ENCODE measurements at places on chromosomes 4 and X.

DNA sequence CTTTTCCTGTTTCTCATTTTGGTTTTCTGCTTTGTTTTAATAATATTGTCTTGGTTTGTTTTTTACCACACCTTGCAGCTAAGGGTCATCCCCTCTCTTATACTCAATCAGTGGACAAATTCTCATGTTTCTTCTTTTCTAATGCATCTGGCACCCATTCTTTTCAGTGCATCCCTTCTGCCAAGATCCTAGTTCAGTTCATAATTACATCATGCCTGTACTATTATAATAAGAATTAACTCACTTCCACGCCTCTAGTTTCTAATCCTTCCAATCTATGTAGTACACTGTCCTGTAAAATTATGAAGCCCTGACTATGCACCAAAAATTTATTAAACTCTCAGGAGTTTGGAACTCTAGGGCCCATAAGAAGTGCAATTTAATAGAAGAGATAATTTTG, 126.1 kb downstream of the FAT4 start:
- DNase-seq, result no peak

GRCh38 chrX:155899366-155899765, 18.2 kb downstream of the VAMP7 start:
- no peak for DNase-seq

- no peak for DNase-seq
Measured at GRCh38 chrX:53031380-53031779, 17.2 kb upstream of the GPR173 start.

- no peak for DNase-seq
Measured at GRCh38 chr4:98682719-98683118, 24.3 kb upstream of the TSPAN5 start.

GRCh38 chr4:140743194-140743931, 12.8 kb downstream of the TBC1D9 start:
- DNase-seq, result no peak

DNA sequence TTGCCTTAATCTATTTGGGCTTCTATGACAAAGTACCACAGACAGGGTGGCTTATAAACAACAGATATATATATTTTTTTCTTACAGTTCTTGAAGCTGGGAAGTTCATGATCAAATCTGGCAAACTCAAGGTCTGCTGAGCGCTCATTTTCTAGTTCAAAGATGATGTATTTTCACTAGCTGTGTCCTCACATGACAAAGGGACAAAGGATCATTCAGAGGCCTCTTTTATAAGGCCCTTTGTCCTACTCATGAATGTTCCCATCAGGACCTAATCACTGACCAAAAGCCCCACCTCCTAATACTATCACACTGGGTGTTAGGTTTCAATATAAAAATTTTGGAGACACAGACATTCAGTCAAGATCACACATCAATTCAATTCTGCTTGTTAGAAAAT, 2025.2 kb downstream of the PCDH7 start:
- no peak for DNase-seq

- DNase-seq, result no peak
Measured at GRCh38 chr4:17763931-17764330, 17.5 kb downstream of the FAM184B start.

GRCh38 chr4:38529189-38530115, 134.5 kb upstream of the KLF3 start:
- DNase-seq, result no peak

- DNase-seq, result no peak
Measured at GRCh38 chrX:21153503-21153902, 220.7 kb upstream of the CNKSR2 start.

DNA sequence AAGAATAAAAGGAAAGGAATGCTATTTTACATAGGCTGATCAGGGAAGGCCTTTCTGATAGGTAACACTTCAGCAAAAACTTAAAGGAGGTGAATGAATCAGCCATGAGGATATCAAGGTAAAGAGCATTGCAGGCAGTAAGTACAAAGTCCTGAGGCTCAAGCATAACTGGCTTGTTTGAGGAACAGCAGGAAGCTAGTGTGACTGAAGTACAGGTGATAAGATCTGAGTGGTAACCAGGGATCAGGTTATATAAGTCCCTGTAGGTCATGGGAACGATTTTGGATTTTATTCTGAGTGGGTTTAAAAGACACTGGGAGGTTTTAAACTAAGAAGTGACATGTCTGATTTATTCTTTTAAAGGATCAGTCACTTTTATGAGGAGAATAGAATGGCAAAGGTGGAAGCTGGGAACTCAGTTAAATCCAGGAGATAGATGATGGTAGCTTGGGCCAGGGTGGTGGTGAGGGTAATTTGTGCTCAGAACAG, 47.1 kb upstream of the THOC2 start:
- DNase-seq, result no peak

GRCh38 chr4:61011051-61011450, 189.1 kb upstream of the ADGRL3 start:
- DNase-seq, result no peak

- DNase-seq, result no peak
Measured at GRCh38 chr4:26076896-26077295, 162.9 kb downstream of the SMIM20 start.

DNA sequence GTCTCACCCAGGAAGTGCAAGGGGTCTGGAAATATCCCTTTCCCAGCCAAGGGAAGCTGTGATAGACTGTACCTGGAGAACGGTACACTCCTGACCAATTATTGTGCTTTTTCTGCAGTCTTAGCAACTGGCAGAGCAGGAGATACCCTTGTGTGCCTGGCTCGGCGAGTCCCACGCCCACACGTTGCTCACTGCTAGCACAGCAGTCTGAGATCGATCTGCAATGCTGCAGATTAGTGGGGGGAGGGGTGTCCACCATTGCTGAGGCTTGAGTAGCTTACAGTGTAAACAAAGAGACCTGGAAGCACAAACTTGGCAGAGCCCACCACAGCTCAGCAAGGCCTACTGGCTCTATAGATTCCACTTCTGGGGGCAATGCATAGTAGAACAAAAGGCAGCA, 138.5 kb downstream of the CHRDL1 start:
- no peak for DNase-seq

DNA sequence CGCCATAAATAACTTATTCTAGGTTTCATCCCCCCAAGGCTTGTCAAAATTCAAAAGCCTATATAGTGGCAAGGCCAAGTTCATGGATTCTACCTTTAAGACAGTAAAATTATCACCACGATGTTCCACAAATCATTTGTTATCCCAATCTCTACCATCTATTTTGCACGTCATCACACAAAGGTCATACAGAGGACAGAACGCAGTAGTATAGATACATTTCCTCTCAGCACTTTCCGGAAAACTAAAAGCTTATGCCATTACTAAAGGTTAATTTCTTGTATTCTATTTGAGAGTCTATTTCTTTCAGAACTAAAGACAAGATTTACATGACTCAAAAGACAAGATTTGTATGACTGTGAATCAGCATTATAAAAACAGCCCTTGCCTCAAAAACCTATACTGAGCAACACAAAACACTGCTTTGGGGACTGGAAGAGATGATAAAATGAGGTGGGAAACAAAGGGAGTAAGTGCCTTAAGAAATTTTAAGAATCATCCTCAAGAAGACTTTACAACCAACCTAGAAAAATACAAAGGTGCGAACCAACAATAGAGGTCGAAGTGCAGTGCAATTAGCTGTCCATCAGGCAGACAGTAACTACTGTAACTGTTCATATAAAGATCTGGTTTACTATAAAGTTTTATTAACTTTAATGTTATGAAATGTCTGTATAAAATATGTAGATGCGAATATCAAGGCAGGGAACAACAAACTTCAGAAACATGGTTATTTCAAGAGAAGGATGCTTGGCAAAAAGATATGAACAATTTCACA, 7.6 kb downstream of the UBE2D3 start:
- DNase-seq, result no peak

- DNase-seq, result no peak
Measured at GRCh38 chr4:148044089-148044911, 312.4 kb downstream of the ARHGAP10 start.

DNA sequence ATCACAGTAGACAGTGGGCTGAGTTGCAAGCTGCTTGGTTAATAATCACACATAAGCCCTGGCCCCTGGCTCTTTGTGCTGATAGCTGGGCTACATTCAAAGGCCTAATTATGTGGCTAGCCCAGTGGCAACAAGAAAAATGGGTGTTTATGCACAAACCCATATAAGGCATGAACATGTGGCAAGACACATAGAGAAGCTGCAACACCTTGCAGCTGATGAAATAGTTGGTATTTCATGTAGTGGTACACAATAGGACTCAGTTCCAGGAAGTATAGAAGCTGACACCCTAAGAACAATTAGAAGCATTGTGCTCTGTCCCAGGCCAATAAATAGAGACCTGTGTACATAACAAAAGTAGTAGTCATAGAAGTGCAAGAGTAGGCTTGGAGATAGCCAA, 14.6 kb upstream of the ZNF630 start:
- DNase-seq, result no peak

DNA sequence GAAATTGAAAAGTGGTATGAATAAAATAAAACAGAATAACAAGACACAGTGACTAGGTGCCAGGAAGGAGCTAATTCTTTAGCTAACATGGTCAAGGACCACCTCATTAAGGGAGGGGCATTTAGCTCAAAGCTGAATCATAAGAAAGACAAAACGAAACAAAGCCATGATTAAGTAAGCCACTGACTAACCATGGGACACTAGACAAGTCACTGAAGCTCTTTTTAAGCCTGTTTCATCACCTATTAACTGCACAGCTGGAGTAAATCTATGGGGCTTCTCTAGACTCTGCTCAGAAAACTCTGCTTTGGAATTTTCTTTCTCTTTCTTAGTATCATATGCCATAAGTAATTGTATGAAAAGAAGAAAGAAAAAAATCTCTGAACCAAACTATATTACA, 49.8 kb upstream of the C1QTNF7 start:
- DNase-seq, result no peak

- DNase-seq, result peak; percentile 45
Measured at GRCh38 chr4:127604949-127605709, 27.6 kb upstream of the INTU start.

Measured in NCI-H1105 treated with DMSO at 0.1 percent for 48 hours (cell line).